ENCODE measurements at places on chromosomes 2 and 18. TPM values are rescaled to one million over a fixed set of nuclear protein-coding genes. Genes with fewer than 3 reads are reported as not detected.

RGPD4 gene
- not detected for total RNA-seq

IL1RL2 gene
- not detected for total RNA-seq

CAPN13 gene
- total RNA-seq, result not detected

MPPE1 gene
- total RNA-seq, result 58.5 TPM

VAMP5 gene
- 65.6 TPM for total RNA-seq

IL1RN gene
- 0.70 TPM for total RNA-seq

ASXL3 gene
- total RNA-seq, result not detected

GRHL1 gene
- 1.0 TPM for total RNA-seq

LAMA1 gene
- total RNA-seq, result not detected

MERTK gene
- 0.27 TPM for total RNA-seq

IL36RN gene
- not detected for total RNA-seq

SLC4A5 gene
- total RNA-seq, result 0.86 TPM

Data from T-helper 2 cell treated with Interferon-gamma antibody and Interleukin-4, amounts not matched to agents 100 ng/mL and 5 ng/mL, for 36 hours (primary cell).